ENCODE measurements at places on chromosomes 6 and 20.
A peak's percentile ranks its signal among the peaks of the same experiment; 100 is the strongest.

DNA sequence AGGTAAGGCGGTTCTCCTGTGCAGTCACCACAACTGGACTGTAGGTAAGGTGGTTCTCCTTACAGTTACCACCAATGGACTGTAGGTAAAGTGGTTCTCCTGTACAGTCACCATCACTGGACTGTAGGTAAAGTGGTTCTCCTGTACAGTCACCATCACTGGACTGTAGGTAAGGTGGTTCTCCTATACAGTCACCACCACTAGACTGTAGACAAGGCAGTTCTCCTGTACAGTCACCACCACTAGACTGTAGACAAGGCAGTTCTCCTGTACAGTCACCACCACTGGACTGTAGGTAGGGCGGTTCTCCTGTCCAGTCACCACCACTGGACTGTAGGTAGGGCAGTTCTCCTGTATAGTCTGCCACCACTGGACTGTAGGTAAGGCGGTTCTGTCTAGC is 212.3 kb downstream of the TFAP2A start:
- DNase-seq: no peak

DNA sequence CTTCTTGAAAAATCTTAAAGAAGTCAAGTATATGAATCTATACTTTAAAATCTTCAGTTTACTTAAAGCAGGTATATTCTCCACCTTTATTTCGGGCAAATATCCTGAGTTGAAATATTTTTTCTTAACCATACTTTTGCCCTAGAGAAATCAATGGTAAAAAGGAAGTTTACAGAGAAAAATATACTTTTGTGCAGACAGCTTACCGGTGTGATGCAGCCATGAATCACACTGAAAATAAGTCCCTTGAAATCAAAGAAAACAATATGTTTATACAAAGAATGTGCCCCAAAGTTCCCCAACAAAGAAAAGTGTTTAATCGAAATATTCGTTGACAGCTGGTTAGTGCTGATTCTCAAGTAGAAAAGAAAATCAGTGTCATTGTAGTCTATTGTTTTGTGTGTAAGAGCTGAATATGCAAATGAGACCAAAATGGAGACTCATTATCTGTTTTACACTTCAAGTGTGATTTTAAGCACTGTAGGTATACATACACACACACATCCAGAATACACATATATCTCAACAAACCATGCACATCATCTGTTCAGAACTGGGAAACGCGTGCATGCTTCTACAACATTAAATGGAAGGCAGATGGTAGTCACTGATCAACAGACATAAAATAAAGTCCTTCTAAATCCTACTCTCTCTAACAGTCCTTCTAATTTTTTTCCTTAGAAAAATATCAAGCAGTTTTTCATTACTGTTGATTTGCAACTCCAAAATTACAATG is 73.3 kb downstream of the BTBD9 start:
- DNase-seq: no peak

DNA sequence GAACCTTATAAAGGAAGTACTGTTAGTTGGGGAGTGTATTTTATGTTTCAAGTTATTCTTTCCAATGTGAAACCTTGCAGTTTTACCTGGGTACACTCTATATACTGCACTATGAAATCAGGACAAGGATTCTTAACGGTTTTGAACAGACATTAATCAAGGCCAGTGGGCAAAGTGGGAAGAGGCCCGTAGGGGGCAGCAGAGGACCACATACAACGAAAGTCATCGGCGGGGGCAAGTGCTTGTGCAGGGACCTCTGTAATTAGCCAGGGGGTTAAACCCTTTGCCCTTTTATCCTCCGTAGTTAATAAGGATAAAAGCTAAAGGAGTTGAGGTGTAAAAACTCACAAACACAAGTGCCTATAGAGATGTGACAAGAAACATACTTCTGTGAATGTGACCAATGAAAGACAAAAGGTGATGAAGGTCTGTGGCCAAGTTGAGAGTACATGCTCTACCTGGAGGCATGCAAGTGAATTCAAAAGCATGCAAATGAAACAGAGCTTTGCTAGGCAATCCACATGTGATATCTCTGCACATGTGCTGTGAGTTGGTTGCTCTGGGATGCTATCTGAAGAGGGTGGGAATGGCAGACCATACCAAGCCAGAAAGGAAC is 392.7 kb upstream of the MAN1A1 start:
- DNase-seq: peak; percentile 26

DNA sequence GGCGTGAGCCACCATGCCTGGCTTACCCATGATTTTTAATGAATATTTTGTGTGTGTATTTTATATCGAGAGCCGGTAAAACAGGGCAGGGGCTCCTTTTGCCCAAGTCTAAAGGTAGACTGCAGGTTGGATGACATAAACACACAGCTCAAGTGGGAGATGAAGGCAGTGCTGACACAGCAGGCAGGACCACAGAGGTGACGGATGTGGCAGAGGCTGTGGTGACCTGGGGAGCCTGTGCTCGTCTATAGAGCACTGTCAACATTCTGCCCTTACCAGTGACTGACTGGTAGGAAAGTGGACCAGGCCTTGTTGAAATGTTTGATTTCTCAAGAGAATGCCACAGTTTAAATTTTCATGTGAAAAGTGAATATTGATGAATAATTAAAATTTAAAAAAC is 137.5 kb downstream of the ZFP64 start:
- no peak for DNase-seq

GRCh38 chr6:97195117-97195516 is 87.9 kb downstream of the MMS22L start:
- no peak for DNase-seq

DNA sequence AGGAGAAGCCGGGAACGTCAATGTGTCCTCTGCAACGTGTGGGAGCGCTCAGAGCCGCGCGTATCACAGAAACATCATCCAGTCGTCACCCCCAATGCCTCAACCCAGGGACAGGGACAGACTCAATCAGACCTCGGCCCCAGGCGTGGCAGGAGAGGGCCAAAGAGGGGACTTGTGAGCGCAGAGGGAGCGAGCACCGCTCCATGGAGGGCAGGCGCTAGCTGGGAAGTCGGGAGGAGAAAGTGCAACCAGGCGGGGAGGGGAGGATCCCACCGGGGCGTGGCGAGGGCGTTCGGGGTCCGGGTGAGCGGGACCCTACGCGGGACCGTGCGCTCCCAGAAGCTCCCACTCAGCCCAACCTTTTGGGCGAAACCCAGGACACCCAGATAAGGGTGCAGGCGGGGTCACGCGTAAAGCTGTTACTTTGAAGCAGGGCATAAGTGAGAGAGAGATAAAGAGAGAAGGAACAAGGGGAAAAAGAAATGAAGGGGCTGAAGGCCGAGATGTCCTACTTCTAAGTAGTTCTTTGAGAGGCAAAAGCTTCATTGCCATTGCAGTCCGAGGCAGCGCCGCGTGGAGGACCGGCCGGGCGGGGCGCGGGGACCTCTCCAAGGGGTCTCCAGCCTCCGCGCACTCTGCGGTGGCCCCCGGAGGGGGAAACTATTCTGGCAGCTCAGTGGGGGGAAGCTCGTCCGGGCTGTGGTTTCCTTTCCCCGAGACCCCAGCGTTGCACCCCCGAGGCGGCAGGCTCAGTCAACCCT is 862 bp upstream of the SOBP start:
- DNase-seq: no peak

DNA sequence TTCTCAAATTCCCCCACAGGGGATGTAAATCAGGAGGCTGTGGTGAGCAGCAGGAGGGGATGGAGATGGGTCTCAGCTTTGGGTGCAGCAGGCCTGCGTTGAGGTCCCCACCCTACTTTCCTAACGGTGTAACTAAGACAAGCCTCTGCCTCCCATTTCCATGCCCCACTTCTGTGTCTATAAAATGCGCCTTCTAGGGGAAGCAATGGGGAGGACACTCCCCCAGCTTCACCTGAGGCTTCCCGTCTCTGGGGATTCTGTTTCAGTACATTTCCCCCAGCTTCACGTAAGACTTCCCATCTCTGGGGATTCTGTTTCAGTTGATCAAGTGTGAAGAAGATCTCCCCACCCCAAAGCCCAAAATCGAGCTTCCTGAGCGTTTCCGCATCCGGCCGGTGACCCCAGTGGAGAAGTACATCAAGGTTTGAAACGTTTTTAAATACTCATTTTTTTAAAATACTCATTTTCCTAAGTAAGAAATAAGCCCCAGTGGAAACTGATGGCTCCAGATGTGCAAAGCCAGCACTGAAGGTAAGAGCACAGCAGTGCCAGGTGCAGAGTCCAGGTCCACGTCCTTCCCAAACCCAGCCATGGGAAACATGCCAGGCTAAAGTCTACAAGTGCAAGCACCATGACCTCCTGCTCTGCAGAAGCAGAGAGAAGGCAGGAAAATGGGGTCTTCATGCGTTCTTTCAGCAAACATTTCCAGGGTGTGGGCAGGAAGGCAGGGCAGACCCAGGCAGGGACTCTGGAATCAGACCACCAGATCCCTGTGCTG is 73.1 kb downstream of the ANKRD60 start:
- no peak for DNase-seq

GRCh38 chr6:47034926-47035325 is 7.2 kb downstream of the ADGRF1 start:
- DNase-seq: peak; percentile 63

- DNase-seq: no peak
Measured at GRCh38 chr20:61529354-61529753, 277.3 kb downstream of the CDH4 start.

- no peak for DNase-seq
Measured at GRCh38 chr20:59268870-59269269, 31.5 kb upstream of the EDN3 start.

GRCh38 chr20:45629496-45630100 is at the start of gene WFDC10A:
TSS of gene WFDC10A (plus strand) at chr20:45629739. CDS start at chr20:45629814, 75 bp downstream.
- DNase-seq: no peak

GRCh38 chr6:69027861-69028260 is 392.8 kb downstream of the ADGRB3 start:
- DNase-seq: no peak

Measured in amniotic stem cell (primary cell).